ENCODE measurements at places on chromosomes 16 and 17. TPM values are rescaled to one million over a fixed set of nuclear protein-coding genes. Genes with fewer than 3 reads are reported as not detected.

KLHL36 gene
- 93.6 TPM for total RNA-seq

DNA sequence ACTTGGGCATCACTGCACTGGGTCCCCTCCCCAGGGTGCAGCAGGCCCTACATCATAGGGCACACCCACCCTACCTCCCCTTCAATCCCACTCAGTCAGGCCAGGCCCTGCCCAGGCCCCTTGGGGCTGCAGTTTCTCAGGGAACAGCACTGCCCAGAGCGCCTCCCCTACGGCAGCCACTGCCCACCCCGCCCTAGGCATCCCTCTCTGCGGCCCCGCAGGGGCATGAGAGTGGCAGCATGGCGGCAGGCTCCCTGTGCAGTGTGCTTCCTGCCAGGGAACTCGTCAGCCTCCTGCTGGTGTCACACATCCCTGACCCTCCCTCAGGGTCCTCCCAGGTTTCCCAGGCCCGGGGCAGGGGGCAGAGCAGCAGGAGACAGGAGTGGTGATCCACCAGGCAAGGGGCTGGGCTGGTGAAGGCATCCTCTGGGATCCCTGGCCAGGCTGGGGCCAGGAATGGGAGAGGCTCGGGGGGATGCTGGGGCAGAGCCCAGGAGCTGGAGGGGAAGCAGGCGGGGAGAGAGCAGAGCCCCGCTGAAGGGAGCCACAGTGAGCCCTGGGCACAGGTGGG lies 16.2 kb upstream of the BAHCC1 start:
- peaks cover 20% of the 10 kb centered on the region for H3K27me3 ChIP-seq
- H3K4me1 ChIP-seq, result peaks cover 9% of the 10 kb centered on the region
- H3K27ac ChIP-seq, result no peak overlapping the region
- no peak overlapping the region for H3K4me3 ChIP-seq
- no peaks in the 10 kb centered on the region for H3K36me3 ChIP-seq
- DNase-seq, result peak; percentile 50

- no peak for DNase-seq
- peaks cover 12% of the 10 kb centered on the region for H3K4me1 ChIP-seq
- H3K27ac ChIP-seq, result peak overlapping the region; percentile 32
- no peak overlapping the region for H3K4me3 ChIP-seq
- no peaks in the 10 kb centered on the region for H3K27me3 ChIP-seq
Observed at GRCh38 chr17:2412561-2413021, 11.7 kb upstream of the MNT start.

DNA sequence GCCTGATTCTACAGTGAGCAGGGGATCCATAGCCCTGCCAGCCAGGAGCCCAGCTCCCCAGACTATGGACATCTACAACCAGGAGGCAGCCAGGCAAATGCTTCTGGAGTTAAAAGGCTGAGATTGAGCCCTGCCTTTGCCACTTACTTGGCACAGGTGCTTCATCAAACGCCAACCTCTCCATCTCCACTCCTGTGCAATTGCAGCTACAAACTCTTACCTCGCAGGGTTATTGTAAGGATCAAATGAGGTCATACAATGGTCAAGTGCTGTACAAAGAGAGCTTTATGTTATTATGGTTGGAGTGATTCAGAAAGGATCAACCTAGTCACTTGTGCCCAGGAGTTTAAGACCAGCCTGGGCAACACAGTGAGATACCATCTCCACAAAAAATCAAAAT lies 9.8 kb upstream of the MYO18A start:
- no peaks in the 10 kb centered on the region for H3K27me3 ChIP-seq
- peaks cover 6% of the 10 kb centered on the region for H3K4me1 ChIP-seq
- no peaks in the 10 kb centered on the region for H3K36me3 ChIP-seq
- H3K27ac ChIP-seq, result no peak overlapping the region
- DNase-seq, result no peak

Data from spleen (tissue), 13 donors.